ENCODE measurements at places on chromosomes 4 and X.

- H3K36me3 ChIP-seq = no peaks in the 10 kb centered on the region
- H3K4me1 ChIP-seq = no peaks in the 10 kb centered on the region
- no peak overlapping the region for H3K4me3 ChIP-seq
- H3K27ac ChIP-seq = no peak overlapping the region
- no peak for DNase-seq
These were observed 72.7 kb upstream of the MAD2L1 start for GRCh38 chr4:120139392-120139791.

DNA sequence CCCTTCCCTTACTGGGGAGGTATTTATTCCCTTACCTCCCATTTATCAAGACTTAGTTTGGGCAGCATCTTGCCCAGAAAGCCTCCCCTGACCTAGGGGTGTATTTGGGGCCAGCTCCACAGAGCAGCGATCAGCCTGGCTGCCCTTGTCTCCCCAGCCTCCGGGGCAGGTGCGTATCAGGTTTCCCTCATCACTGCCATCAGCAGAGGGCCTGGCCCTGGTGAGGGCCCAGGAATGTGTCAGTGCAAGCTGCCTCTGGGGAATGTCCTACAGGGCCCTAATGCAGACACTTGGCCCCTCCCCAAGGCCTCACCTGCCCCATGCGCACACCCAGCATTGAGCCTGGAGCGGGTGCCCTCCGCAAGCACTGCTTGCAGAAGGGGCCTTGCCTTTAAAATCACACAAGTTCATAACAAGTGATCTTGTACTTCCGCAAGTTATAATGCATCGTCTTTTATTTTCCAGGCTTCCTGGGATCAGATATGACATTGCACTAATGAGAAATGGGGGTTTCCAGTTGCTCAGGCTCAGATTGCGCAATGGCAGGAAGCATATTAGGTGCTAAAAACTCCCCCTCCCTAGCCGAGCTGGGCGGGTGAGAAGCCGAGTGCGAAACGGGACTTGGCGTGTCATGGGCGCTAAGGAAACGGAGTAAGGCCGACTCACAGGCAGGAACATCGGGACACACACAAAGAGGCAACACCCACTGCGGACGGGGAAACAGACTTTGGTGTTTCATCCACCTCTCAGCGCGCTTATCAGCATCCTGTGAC, 25.4 kb upstream of the AFAP1 start:
- H3K36me3 ChIP-seq = peaks cover 3% of the 10 kb centered on the region
- H3K4me3 ChIP-seq = no peak overlapping the region
- DNase-seq = no peak
- H3K27ac ChIP-seq = peak overlapping the region; percentile 35
- no peaks in the 10 kb centered on the region for H3K27me3 ChIP-seq

- H3K27ac ChIP-seq = no peak overlapping the region
- peaks cover 12% of the 10 kb centered on the region for H3K36me3 ChIP-seq
- H3K27me3 ChIP-seq = no peaks in the 10 kb centered on the region
These were observed 15.0 kb downstream of the HADH start for GRCh38 chr4:108004646-108005045.

DNA sequence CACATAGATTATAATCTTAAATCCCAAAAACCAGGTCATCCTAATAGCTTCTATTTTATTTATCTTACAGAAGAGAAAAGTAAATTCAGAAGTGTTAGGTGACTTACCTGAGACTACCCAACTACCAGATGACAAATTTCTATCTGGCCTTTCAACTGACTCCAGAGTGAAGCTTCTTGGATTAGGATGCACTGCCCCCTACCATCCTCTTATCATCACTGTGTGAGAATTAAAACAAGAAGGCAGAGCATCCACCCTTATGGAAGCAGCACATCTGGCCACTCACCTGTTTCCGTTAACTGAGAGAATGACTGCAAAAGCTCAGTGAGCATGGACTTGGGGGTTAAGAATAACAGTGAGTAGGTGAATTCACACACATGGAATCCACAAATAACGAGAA, 502.6 kb upstream of the TECRL start:
- no peak for DNase-seq
- H3K36me3 ChIP-seq = no peaks in the 10 kb centered on the region
- H3K4me1 ChIP-seq = no peaks in the 10 kb centered on the region
- no peak overlapping the region for H3K4me3 ChIP-seq

- H3K4me1 ChIP-seq = no peaks in the 10 kb centered on the region
- H3K27ac ChIP-seq = no peak overlapping the region
- peaks cover 19% of the 10 kb centered on the region for H3K27me3 ChIP-seq
- DNase-seq = no peak
- no peak overlapping the region for H3K4me3 ChIP-seq
These were observed 16.9 kb downstream of the SH3RF1 start for GRCh38 chr4:169253904-169254303.

- no peaks in the 10 kb centered on the region for H3K4me1 ChIP-seq
- no peaks in the 10 kb centered on the region for H3K27me3 ChIP-seq
- DNase-seq = no peak
These were observed 128.2 kb downstream of the SLC7A11 start for GRCh38 chr4:138113819-138114400.

DNA sequence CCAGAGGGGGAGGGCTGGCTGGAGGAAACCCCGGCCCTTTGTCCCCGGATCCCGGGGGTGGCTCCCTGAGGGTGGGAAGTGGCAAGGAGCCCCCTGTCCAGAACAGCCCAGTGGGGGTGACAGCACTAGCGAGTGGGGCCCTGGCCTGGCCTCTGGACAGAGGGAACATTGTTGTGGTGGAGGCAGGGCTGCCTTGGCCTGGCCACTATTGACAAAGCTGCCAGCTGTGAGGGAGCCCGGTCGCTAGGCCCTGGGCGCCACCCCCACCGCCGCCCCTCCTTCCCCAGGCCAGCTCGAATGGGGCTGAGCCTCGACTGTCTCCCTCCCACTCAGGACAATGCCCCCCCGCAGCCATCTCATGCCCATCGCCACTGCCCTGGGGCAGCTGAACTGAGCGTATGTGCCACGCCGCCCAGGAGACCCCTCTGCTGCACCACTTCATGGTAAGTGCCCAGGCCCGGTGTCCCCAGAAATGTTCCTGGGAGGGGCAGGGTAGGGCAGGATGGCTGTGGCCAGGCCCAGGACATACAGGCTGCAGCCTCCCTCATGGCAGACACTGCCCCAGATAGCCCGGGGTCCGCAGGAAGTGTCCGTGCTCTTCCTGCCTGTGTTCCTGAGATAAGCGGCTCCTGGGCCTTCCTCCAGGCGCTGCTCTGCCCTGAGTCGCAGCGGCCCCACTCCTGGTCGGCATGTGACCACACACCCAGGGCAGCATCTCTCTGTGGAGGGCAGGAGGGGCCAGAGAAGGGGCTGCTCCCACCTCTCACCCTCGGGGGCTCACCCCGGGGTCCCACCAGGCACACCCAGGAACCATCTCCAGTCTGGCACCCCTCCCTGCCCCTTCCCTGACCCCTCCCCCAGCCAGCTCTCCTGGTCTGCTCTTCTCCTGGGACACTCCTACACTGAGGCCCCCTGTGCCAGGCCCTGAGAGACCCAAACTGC, 1.4 kb downstream of the PLXNB3 start:
- peak; percentile 27 for DNase-seq
- H3K4me3 ChIP-seq = no peak overlapping the region
- H3K36me3 ChIP-seq = no peaks in the 10 kb centered on the region
- H3K27ac ChIP-seq = no peak overlapping the region
- H3K4me1 ChIP-seq = peaks cover 16% of the 10 kb centered on the region
- H3K27me3 ChIP-seq = peaks cover 16% of the 10 kb centered on the region

GRCh38 chr4:109979920-109980717, 67.4 kb downstream of the EGF start:
- H3K4me1 ChIP-seq = peaks cover 5% of the 10 kb centered on the region
- no peak overlapping the region for H3K4me3 ChIP-seq
- no peak for DNase-seq
- H3K27me3 ChIP-seq = peaks cover 28% of the 10 kb centered on the region

DNA sequence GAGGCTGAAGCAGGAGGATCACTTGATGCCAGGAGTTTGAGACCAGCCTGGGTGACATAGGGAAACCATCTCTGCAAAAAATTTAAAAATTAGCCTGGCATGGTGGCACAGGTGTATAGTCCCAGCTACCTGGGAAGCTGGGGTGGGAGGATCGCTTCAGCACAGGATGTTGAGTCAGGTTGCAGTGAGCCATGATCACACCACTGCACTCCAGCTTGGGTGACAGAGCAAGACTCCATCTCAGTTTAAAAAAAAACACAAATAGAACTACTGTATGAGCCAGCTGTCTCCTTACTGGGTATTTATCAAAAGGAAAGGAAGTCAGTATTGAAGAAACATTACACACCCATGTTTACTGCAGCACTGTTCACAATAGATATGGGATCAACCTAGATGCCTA, 138.7 kb downstream of the RAP1GDS1 start:
- DNase-seq = no peak
- H3K36me3 ChIP-seq = peaks cover 33% of the 10 kb centered on the region
- peaks cover 5% of the 10 kb centered on the region for H3K4me1 ChIP-seq

GRCh38 chrX:24245202-24245601, 68.7 kb downstream of the SUPT20HL2 start:
- no peak for DNase-seq
- H3K27me3 ChIP-seq = peaks cover 24% of the 10 kb centered on the region
- H3K4me1 ChIP-seq = peaks cover 11% of the 10 kb centered on the region
- no peak overlapping the region for H3K27ac ChIP-seq

DNA sequence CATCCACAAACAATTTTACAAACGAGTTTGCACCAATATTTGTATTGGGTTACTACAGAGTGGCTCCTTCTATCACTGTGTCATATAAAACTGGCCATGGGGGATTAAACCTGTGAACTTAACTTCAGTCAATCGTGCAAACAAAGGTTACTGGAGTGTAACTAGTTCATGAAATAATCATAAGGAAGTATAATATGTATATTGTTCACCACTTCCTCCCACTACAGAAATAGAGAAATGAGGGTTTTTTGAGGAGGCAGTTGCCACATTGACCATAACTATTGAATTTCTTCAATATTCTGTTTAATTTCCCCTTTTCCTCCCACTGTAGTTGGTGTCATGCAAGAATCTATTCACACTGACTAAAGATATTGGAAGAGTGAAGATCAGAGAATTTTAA, at the start of gene GPR82:
GPR82 (plus strand) TSS at position 356 of the 400 bp plus-strand sequence. CDS start 2,846 bp downstream, outside the sequence.
- peaks cover 62% of the 10 kb centered on the region for H3K4me1 ChIP-seq
- H3K4me3 ChIP-seq = no peak within 1 kb of the TSS
- peaks cover 23% of the 10 kb centered on the region for H3K27me3 ChIP-seq
- no peak for DNase-seq

DNA sequence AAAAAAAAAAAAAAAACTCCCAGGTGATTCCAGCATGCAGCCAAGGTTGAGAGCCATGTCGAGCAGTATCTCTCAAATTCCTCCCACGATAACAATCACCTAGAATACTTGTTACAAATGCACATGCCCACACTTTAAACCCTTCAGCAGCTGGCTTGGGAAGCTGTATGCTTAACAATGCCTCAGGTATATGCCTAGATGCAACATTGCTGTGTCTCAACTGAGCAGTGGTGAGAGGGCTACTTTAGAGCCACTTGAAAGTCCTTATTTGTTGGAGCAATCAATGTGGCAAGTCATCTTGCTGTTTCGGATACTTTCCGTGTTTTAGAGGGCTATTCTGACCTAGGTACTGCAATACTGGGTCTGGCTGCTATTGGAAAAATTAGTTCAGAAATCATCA, 487.4 kb downstream of the INPP4B start:
- H3K36me3 ChIP-seq = peaks cover 67% of the 10 kb centered on the region
- H3K4me3 ChIP-seq = no peak overlapping the region
- H3K27me3 ChIP-seq = no peaks in the 10 kb centered on the region
- H3K27ac ChIP-seq = peak overlapping the region; percentile 86
- no peak for DNase-seq
- peaks cover 87% of the 10 kb centered on the region for H3K4me1 ChIP-seq

- no peak overlapping the region for H3K4me3 ChIP-seq
- no peak overlapping the region for H3K27ac ChIP-seq
- peaks cover 13% of the 10 kb centered on the region for H3K27me3 ChIP-seq
These were observed 5.6 kb upstream of the CLDN24 start for GRCh38 chr4:183327827-183328226.

GRCh38 chrX:17581641-17582040, 155.7 kb upstream of the SCML1 start:
- no peak for DNase-seq
- H3K4me3 ChIP-seq = no peak overlapping the region
- no peaks in the 10 kb centered on the region for H3K36me3 ChIP-seq
- H3K27ac ChIP-seq = no peak overlapping the region
- H3K4me1 ChIP-seq = no peaks in the 10 kb centered on the region
- H3K27me3 ChIP-seq = peaks cover 60% of the 10 kb centered on the region

DNA sequence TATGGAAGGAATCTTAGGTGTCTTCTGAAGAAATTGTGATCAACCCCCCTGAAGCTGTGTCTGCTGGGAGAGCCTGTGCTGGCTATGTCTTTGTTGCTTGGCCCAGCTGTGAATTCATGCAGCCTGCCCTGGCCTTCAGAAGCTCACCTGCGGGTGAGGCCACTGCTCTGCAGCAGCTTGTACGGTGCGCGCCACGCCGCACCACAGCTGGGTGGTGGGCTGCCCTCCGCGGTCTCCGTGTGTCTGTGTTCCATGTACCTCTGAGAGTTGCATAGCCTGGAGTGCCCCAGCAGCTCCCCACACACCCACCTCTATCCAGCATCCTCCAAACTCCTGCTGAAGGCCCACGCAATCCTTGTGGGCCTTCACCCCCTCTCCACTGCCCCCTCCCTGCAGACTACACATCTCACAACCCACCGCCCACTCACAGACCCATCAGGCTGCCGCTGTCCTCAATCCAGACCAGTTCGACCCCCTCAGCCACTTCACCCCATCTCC, 65.6 kb downstream of the ENPP6 start:
- H3K4me3 ChIP-seq = no peak overlapping the region
- H3K27me3 ChIP-seq = peaks cover 3% of the 10 kb centered on the region
- DNase-seq = no peak
- H3K4me1 ChIP-seq = peaks cover 4% of the 10 kb centered on the region

- H3K4me1 ChIP-seq = peaks cover 29% of the 10 kb centered on the region
- H3K27ac ChIP-seq = no peak overlapping the region
- no peaks in the 10 kb centered on the region for H3K27me3 ChIP-seq
These were observed 93.7 kb downstream of the CLNK start for GRCh38 chr4:10590896-10591295.

DNA sequence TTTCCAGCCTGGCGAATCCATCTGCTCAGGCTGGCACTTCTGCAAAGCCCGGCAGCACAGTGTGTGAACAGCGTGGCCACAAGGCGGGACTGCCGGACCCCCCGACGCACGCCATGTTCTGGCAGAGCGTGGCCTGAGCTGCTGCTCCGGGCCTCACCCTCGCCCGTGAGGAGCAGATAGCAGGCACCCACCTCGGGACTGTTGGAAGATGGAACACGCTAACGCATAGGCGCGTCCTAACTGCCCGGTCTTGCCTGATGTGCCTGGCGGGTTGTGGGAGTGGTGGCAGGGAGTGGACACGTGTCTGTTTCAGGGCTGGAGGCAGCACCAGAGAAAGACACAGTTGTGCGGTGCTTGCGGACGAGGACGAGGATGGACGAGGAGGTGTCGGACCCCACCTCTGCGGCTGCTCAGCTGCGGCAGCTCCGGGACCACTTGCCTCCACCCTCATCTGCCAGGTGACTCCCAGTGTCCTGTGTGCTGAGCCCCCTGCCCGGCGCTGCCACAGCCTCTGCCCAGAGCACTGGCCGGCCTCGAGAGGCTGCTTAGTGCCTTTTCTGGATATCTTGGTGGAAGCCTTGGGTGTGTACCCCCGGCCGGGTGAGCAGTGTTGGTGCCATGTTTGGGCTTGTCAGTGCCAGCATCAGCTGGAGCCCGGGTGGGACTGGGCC, 28.2 kb downstream of the UVSSA start:
- DNase-seq = no peak
- H3K4me3 ChIP-seq = no peak overlapping the region
- no peak overlapping the region for H3K27ac ChIP-seq

- H3K4me1 ChIP-seq = no peaks in the 10 kb centered on the region
- peaks cover 6% of the 10 kb centered on the region for H3K27me3 ChIP-seq
- no peak overlapping the region for H3K4me3 ChIP-seq
- no peak for DNase-seq
- H3K27ac ChIP-seq = no peak overlapping the region
These were observed 32.7 kb upstream of the PSAPL1 start for GRCh38 chr4:7467471-7467870.

Data from activated T-cell treated with anti-CD3 and anti-CD28 coated beads, Interleukin-2, amount 50 U/mL, for 24 hours (primary cell).